NCI-H748 treated with DMSO at 0.1 percent for 48 hours (cell line): ENCODE measurements at places on chromosomes 7 and 10.

GRCh38 chr10:85105614-85106255 is 777.3 kb downstream of the CCSER2 start:
- no peak for DNase-seq

DNA sequence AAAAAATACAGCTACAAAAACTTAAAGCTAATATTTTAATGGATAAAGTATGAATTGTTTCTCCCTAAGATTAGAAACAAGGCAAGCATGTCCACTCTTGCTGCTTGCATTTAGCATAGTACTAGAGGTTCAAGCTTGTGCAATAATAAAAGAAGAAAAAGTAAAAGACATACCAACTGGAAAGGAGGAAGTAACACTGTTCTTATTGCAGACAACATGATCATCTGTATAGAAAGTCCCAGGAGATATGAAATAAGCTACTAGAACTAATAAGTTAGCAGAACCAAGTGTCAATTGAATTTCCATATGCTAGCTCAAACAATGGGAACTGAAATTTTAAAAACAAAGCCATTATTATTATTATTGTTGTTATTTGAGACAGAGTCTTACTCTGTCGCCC is 20.0 kb upstream of the RABGEF1 start:
- DNase-seq = no peak

DNA sequence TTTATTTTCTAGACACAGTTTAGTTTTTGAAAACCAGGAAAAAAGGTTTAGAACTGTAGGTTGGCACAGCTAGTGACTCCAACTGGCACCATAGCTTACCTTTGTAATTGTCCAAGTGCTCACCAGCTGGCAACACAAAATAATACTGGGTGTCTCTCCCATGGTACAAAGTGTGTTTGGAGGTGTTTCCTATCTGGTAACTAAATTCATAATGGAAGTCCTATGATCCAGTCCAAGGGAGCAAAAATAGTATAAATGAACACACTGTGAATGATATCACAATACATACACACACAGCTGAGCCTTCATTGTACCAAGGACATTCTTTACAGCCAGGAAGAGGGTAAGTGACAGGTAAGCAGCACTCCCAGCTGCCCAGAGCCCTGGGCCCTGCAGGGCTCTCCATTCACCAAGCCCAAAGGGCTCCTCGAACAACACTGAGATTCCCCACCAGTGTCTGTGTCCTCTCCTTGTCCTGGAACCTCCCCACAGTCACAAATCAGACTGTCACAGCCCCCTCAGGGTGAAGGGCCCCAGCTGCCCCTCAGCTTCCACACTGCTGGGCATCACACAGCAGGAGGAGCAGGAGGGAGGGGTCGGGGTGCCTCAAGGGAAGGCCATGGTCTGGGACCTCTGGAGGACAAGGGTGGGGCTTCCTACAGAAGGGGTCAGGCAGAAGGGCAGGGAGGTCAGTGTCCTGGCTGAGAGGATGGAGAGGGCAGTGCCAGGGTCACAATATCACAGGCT is 72.1 kb downstream of the PKD1L1 start:
- no peak for DNase-seq

DNA sequence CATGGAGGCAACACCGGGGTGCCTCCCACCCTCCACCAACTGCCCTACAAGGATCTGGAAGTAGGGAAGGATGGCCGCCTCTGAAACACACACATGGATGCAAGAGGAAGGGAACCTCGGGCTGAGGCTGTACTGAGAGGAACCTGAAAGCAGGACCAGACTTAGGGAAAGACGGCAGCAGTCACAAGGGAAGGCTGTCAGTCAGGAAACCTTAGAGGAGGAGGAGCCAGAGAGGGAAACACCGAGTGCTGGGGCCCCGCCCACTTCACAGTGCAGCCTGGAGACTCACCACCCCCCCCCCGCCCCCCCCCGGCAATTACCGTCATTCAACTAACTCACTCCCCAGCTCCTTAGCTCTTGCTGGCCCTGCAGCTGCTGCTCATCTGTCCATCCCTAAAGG is 2.5 kb downstream of the CYREN start:
- no peak for DNase-seq

DNA sequence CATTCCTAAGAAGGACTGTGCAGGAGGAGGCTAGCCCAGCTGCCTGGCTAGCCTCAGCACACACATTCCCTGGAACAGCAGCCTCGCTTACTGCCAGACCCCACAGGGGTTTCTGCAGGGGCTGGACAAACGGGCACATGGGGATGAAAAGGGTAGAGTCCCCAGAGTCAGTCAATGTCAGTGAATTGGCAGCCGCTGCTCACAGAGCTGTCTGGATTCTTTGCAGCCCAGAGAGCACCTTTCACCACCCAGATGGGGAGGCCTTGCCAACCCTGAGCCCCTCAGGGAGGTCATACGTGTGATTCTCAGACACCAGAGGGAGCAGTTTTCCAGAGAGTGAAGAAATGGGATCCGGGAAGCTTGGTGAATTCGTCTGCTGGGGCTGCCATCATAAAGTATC is 143.3 kb downstream of the KCNMA1 start:
- no peak for DNase-seq

DNA sequence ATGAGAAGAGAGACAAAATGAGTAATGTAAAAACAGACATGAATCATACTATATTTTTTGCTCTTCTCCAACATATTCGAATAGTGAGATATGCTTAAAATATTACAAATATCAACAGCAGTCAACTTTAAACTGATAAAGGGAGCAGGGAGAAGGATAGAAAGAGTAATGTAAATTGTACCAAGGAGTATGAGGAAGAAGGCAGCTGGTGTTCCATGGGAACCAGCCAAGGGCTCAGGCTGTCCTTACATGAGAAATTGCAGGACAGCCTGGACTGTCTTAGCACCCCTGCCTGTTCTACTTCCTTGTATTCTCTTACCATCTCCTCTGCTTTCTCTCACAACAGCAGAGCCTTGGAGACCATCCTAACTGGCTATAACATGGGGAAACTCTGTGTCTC is 128.7 kb downstream of the TSPAN12 start:
- no peak for DNase-seq

DNA sequence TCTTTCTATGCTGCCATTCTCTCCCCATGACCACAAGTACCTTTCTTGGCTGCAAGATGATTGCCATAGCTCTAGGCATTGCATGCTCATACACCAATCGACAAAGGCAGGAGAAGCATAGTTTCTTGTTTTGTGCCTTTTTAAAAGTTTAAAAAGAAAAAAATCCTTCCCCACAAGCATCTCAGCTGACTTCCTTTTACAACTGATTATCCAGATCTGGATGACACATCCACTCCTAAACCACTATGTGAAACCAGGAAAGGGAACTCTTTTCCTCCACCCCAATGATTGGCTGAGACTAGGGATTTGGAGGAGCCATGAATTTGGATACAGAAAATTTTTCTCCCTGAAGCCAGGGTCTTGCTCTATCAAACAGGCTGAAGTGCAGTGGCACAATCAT is 14.5 kb upstream of the LRRC4 start:
- no peak for DNase-seq

DNA sequence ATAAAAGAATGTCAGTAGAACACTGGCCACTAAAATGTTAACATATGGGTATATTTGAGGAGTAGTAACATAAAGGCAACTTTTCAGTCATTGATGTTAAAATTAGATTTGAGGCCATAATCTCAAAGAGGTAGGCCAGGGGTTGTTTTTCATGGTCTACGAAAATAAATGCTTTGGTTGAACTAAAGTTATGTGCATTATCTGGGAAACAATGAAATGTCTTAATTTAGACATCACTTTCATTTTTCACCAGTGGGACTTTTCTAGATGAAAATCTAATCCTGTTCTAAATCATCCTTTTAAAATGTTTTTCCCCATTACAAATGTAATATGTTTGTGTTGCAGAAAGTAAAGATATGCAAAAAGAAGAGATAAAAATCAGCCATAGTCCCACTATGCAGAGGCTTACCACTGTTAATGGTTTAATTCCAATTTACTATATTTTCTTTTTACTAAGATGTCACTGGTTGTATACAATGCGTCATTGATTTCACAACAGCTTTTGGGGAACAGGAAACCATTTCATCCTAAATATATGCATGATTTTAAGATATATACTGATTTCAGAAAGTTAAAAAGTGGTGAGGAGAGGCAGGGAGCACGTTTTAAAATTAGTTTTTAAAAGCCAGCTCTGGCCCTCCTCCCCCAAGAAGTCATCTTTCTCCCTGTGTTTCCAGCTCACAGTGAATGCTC is 64.3 kb downstream of the ARID5B start:
- DNase-seq = no peak

- no peak for DNase-seq
Measured at GRCh38 chr10:27717861-27718260, 27.8 kb downstream of the MKX start.

- DNase-seq = no peak
Measured at GRCh38 chr7:1113548-1113885, 25.6 kb downstream of the GPER1 start.

DNA sequence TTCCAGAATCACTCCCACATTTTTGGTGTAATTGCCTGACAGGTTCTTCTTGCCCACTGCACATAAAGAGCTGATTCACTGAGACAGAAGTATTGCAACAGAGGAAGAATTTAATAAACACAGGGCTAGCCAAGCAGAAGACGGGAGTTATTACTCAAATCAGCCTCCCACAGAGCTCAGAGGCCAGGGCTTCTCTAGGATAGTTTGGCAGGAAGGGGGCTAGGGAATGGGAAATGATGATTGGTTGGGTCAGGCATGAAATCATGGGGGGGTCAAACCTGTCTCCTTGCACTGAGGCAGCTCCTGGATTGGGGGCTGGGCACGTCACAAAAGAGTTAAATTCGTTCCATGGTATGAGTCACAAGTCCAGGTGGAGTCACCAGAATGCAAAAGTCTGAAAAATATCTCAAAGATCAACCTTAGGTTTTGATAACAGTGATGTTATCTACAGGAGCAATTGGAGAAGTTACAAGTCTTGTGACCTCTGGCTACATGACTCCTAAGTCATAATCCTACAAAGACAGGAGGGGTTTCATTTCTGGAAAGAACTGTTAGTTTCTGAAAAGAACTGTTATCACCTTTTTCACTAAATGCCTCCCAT is 30.2 kb upstream of the ERCC6 start:
- DNase-seq = no peak

- no peak for DNase-seq
Measured at GRCh38 chr7:64892666-64893309, 10.3 kb upstream of the ZNF273 start.

- no peak for DNase-seq
Measured at GRCh38 chr10:126252884-126253610, 135.2 kb downstream of the ADAM12 start.

DNA sequence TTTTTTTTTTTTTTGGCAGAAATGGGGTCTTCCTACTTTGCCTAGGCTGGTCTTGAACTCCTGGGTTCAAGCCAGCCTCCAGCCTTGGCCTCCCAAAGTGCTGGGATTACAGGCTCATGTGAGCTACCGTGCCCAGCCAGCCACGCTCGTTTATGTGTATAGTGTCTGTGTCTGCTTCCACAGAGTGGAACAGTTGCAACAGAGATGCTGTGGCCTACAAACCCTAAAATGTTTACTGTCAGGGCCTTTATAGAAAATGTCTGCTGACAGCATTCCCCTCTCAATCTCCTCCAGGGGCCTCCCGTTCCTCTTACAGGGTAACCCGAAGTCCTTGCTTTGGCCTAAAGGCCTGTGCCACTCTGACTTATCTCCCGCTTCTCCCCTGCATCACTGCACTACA is 87.6 kb upstream of the LEP start:
- no peak for DNase-seq

- DNase-seq = no peak
Measured at GRCh38 chr7:132441935-132442334, 134.3 kb downstream of the PLXNA4 start.

DNA sequence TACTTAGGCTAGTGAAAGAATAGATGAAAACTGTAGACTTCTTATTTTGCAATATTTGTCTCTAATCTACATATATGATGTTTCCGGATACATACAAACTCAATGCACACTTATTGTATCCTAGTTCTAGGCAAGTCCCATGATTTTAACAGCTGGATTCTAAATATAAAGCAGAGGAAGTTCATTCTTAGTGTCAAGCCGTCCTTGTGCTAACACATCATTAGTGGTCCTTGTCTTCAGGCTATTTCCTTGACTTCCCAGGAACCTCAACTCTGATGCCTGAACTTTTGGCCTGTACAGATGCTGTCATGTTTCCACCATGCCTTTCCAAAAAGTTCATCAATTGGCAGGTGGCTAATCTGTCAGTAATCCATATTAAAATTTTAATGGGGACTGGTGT is 301.9 kb upstream of the DGKB start:
- no peak for DNase-seq

GRCh38 chr10:110993024-110993693 is 73.8 kb downstream of the SHOC2 start:
- DNase-seq = no peak

DNA sequence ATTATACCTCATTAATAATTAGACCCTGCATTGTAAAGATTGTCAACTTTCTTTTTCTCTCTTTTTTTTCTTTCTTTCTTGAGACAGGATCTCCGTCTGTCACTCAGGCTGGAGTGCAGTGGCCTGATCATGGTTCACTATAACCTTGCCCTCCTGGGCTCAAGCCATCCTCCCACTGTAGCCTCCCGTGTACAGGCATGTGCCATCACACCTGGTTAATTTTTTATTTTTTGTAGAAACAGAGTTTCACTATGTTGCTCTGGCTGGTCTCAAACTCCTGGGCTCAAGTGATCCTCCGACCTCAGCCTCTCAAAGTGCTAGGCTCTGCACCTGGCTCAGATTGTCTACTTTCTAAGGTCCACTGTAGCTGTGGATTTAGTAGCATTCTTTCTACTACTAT is 50.7 kb downstream of the MDFIC start:
- DNase-seq = no peak

DNA sequence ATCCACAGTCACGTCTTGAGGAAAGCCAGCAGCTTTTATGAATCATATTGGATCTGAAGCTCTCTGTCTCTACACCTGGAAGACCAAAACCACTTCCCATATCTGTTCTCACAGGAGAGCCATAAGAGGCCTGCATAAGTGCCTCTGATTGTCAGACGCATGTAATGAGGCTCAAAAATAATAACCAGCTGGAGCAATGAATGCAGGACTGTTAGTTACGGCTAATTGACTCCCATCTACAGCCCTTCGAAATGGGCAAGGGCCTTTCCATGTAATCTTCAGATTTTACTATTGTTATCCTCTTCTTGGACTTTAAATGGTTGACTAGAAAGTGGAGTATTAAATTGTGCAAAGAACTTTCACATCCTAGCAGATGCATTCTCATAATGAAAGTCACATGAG is 4.4 kb upstream of the SEMA3C start:
- peak; percentile 57 for DNase-seq

- no peak for DNase-seq
Measured at GRCh38 chr10:93854975-93855374, 38.8 kb upstream of the SLC35G1 start.

DNA sequence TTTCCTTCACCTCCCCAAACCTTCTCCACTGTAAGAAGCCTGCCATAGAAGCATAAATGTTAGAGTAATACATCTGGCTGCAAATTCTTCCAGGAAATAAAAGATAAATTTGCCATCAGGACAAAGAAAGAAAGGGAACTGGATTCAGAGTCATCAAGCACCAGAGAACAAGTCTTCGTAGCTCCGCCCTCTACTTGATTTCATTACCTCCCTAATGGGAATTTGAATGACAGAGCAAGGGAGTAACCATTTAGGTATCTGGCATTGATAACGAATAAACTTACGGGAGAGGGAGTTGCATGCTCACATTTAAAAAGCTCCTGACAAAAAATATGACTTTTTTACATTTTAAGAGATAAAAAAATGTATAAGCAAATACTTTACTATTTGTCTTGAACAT is 263.4 kb downstream of the NEBL start:
- no peak for DNase-seq

- no peak for DNase-seq
Measured at GRCh38 chr7:108869070-108869469, 299.4 kb downstream of the DNAJB9 start.
